ENCODE measurements at places on chromosomes 1 and 21.

- DNase-seq, result no peak
These were observed 2.3 kb downstream of the PCNT start for GRCh38 chr21:46326110-46326703.

DNA sequence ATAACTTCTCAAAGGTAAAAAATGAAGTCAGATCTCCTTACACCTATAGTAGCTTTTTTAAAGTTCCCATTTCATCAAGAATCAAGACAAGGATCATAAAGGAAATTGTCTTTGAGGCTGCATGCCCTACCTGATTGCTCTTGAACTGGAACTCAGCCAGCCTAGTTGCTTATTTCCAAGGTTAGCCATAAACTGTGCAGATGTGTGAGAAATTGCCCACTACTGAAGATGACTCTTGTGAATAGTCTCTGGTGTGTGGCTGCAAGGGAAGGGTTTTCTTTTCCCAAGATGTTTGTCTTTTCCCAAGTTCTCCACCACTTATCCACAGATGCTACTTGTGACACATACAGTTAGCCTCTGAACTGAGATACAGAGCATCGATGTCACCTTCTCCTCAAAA is 81.7 kb upstream of the DUSP10 start:
- no peak for DNase-seq

- no peak for DNase-seq
These were observed 38.0 kb downstream of the ADARB1 start for GRCh38 chr21:45112371-45112770.

DNA sequence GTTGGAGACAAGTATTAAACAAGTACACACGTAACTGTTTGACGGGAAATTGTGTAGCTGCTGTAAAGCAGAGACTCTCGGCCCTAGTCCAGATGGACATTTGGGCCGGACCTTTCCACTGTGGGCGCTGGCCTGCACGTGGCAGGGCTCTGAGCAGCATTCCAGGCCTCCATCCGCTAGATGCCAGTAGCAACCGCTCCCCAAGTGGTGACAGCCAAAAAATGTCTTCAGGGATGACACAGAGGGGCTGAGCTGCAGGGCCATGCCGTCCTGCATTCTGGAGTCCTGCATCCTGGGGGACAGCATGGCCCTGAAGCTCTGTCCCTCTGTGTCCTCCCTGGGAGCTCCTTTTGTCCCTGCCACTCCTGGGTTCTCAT is 24.8 kb downstream of the A3GALT2 start:
- DNase-seq, result no peak

DNA sequence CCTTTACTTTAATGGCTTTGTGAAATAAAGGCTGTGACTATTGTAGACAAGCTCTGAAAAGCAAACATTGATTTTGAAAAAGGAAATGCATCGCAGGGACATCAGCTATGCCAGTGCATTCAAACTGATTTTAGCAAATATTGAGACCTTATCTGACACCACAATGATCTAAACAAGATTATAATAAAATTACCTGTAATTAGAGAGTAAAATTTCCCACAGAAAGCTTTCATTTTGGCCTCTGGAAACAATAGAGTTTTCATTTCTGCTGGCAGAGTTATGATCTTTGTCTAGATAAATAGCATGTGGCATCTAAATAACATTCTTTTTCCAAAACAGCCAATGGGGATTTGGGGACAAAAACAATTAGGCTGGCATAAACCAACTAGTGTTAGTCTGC is 650.4 kb upstream of the PRMT6 start:
- DNase-seq, result no peak

DNA sequence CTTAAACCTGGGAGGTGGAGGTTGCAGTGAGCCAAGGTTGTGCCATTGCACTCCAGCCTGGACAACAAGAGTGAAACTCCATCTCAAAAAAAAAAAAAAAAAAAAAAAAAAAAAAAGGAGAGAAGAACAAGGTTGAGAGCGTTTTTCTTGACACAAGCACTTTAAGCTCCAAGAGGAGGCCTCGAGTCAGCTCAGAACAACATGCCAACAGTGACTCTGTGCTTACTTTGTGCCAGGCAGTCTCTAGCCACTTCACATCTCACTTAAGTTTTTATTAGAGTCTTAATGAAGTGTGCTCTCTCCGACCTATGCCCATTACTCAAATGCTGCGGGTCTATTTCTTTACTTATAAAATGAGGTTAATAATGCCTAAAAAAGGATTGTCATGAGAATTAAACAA is 13.0 kb downstream of the ATP1A1 start:
- no peak for DNase-seq

DNA sequence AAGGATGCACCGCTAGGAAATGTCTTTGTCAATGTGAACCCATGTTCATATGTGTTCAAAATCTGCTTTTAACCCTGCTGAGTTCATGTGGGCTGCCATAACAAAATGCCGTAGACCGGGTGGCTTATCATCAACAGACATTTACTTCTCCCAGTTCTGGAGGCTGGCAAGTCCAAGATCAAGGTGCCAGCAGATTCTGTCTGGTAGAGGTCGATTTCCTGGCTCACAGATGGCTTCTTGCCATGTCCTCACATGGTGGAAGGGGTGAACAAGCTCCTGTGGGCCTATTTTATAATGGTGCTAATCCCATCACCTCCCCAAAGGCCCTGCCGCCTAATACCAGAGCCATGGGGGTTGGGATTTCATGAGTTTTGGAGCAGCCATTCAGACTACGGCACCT is 4.6 kb upstream of the CDCP2 start:
- DNase-seq, result no peak

DNA sequence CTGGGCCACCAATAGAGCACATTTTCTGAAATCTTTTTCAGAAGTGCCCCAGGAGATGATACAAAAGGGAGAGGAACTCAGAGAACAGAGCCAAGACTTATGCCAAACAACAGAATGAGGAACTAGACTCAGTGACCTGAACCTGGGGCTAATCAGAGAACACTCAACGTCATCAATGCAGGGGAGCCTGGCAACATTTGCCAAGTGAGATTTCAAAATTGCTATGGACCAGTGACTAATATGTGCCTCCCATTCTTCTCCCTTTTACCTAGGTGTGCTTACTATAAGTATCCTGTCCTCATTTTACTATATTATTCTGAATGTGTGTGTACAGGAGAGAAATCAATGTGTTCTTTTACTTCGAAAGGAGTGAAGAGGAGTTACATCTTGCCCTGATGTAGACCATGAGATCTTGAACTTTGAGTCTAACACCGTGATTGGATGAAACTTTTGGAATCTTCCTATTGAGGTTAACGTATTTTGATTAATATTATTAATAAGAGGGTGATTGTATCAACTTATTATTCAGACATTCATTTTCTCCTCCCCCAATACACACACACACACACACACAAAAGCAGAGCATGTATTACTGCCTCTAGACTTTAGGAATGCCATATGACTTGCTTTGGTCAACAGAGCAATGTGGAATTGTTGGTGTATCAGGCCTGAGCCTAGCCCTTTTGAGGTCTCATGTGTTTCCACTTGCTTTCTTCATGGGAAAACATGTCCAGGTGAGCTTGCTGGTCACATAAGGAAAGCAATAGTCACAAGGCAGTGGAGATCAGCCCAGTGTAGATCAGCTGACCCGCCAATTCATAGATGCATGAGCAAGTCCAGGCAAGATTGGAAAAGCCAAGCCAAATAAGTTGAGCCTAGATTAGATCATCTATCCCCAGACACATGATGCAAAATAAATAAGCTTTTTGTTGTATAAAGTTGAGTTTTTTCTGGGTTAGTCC is 80.3 kb upstream of the ETS2 start:
- DNase-seq, result no peak

DNA sequence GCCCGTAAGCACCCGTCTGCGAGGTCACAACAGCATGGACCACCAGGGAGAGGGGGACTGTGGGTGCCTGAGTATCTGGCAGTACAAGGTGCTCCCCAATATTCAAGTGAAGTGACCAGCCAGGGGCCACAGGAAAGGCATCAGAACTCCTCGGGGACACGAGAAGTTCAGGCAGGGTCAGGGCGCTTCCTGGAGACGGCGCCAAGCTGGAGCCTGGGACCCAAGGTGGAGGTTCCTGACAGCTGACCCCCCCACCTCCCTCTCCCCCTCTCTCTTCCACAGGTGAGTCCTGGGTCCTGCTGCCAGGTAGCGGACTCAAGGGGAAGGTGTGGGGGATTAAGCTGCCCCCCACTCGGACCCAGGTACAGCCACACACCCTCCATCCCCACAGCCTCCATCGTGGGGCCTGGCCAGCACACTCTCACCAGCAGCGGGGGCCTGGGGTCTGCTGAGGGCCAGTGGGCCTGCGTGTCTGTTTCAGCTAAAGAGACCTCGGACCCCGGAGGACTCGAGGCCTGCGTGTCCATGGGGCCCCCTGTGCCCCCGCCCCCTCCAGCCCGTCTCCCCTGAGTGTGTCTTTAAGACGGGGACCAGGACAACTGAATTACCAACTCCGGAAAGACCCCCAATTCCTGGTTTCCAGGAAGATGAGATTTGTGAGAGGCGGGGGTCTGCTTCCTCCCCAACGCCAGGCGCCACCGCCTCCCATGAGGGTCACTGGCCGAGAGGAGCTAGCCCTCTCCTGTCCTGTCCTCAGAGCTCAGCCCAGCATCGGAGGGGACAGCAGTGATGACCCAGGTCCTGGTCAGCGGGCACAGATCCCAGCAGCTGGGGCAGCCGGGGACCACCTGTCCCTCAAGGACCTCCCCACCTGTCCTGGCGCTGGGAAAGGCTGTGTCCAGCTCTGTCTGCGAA is 6.2 kb downstream of the TNFRSF18 start:
- DNase-seq, result no peak

GRCh38 chr1:9835758-9836631 is 12.2 kb upstream of the CLSTN1 start:
- no peak for DNase-seq

DNA sequence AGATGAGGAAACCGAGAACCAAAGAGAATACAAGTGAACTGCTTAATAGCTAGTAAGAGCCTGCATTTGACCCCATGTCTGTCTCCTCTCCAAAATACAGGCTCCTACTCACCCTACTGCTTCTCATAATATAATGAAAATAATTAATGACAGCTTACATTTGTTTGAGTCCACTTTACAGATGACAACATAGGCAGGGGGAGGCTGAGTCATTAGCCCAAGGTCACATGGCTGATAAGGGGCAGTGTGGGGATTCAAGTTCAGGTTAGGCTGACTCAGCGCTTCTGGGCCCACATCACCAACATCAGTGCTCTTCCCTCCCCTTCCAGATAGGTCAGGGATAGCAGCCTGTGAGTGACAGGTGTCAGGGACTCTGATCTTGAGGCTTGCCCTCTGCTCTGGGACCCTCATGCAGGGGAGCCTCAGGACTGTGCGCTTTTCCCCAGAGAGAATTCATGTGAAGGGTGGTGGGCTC is 16.2 kb downstream of the AZIN2 start:
- DNase-seq, result no peak

- DNase-seq, result no peak
These were observed 19.5 kb downstream of the USP24 start for GRCh38 chr1:55195521-55196233.

DNA sequence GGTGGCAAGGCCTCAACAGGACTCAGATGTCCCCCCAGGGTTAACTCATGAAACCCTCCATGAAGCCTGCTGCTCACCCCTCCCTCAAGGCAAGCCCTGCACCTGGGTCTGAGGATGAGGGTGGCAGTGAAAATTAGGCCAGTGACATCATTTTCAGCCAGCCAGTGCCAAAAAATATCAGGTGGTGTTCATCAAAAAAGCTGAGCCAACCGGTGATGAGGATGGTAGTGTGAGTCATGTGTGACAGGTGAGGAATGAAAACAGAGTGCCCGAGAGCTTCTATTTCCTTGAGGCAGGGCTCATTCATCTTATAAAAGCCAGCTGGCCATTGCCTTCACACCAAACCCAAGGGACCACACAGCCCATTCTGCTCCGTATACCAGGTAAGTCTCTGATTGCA is at the start of gene SPRR1A:
TSS of gene SPRR1A (plus strand) at position 339 of the 400 bp plus-strand sequence. CDS start 1,150 bp downstream, outside the sequence.
- DNase-seq, result no peak

DNA sequence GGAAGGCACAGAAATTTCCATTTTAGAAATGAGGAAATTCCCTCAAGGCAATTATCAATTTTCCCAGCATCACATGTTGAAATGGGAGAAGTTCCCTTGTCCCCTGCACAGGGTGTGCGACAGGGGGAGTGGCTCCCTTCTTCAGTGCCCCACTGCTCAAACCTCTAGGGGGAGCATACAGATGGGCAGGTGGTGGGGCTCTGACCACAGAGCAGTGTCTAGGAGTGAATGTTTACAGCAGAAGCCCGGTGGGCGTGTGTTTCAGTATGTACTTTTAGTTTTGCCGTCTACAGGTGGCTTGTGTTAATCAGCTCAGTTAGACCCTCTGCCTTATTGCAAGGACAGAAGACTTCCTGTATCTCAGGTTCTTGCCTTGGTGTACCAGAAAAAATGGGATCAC is 493.7 kb upstream of the PLXNA2 start:
- DNase-seq, result no peak

DNA sequence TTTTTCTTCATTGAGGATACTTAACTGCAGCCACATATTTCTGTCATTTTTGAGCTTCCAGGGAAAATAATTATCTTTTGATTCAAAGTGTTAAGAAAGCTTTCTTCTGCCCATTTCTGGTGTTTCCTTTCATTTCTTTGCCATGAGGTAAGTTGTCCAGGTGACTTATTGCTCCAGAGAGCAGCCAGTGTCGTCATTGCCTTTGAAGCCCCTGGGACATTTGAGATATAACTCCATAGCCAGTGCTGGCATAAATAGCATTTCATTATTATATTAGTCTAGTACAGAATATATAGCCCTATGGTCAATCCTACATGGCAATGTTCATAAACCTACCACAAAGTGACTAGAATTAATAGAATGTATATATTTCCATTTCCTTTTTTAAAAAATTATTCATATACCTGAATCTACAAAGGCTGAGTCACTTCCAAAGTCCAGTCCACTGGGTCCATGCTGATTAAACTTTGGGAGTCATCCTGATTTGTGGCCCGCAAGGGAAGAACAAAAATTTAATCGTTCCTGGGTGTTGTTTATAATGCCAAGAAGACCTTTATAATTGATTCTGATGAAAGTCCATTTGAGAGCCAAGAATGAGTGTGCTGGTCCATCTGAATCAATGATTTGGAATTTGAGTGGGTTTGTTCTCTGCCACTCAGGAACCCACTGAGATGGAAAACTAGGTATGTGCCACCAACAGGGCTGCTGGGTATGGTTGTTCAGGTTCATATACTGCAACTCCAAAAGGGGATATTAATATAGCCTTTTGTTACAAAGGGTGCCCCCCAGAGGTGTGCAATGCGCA is 221.8 kb upstream of the PLXNA2 start:
- DNase-seq, result no peak

- DNase-seq, result no peak
These were observed 3.4 kb downstream of the KRTAP10-12 start for GRCh38 chr21:44700101-44701022.

DNA sequence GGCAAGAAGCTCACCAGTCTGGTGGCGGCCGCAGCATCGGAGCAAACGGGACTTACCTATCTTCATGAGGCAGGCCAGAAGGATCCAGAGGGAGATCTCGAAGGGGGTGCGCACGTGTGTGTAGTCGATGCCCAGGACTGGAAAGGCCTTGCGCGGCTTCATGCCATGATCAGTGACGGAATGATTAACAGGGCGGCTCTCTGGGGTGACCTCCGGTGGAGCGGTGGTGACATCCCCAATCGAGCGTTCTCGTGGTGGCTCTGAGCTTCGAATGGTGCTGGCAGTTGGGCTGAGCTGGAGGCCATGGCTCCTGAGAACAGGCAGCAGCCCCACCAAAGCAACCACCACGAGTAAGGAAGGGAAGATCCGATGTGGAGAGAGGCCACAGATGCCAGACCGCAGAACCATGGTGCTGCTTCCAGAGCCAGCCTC is 982 bp downstream of the SLC9A1 start:
- no peak for DNase-seq

All from posterior cingulate gyrus (tissue), 11 donors.